ENCODE measurements at places on chromosomes 11 and 22.

DNA sequence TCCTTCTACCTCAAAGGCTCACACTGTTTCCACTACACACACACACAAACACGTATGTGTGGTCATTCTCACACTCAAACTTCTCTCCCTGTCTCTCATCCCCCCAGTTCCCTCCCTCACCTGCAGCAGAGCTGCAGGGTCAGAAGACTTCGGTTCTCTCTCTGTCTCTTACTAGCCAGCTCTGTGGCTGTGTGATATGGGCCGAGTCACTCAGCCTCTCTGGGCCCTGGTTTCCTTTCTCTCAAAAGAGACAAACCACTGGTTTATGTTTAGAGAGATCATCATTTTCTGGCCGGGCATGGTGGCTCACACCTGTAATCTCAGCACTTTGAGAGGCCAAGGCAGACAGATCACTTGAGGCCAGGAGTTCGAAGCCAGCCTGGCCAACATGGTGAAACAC lies 21.1 kb downstream of the TSPAN18 start:
- no peak for DNase-seq

DNA sequence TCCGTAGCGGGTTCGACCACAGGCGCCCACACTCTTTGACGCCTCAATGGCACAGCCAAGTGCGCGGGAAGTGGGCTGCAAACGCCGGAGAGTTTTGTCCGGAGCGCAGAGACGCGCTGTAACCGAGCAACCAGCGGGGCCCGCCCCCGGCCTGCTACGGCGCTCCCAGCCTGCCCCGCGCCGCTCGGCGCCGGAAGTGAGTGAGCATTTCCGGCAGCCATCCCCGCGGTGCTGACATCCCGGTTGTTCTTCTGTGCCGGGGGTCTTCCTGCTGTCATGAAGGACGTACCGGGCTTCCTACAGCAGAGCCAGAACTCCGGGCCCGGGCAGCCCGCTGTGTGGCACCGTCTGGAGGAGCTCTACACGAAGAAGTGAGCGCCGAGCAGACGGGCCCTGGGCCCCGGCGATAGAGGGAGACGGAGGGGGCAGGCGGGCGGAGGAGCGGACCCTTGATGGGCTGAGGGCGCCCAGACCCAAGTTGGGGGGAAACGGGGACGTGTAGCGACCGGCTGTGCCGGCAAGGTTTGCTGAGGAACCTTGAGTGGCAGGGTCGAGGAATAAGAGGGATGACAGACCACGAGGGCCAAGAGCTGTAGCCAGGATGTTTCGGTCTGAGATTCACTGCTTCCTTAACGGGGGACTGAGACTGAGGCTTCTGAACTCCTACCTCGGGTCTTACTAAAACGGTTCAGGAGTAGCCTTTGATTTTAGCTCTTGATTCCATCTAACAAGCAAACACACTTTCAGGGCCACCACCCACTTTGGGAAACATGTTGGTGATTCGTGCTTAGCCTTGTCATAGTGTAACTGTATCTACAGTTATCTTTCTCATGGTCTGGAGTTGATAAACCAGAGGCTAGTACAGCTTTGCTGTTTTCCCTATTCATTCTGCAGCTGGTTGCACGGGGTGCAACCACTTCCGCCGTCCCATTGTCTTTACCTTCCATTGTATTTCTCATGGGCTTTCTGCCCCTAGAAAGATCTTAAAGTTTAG lies at the start of gene PSMD13:
Gene PSMD13, plus strand, starts transcription at position 203 of the 994 bp plus-strand sequence. Its CDS starts 74 bp downstream, at position 277.
- DNase-seq = peak; percentile 85

GRCh38 chr11:704781-705645 lies 1.0 kb upstream of the EPS8L2 start:
- DNase-seq = no peak

GRCh38 chr11:6077723-6078122 lies 29.8 kb upstream of the OR56B4 start:
- no peak for DNase-seq

- DNase-seq = peak; percentile 62
Observed at GRCh38 chr11:31870609-31871309, 59.6 kb upstream of the PAX6 start.

DNA sequence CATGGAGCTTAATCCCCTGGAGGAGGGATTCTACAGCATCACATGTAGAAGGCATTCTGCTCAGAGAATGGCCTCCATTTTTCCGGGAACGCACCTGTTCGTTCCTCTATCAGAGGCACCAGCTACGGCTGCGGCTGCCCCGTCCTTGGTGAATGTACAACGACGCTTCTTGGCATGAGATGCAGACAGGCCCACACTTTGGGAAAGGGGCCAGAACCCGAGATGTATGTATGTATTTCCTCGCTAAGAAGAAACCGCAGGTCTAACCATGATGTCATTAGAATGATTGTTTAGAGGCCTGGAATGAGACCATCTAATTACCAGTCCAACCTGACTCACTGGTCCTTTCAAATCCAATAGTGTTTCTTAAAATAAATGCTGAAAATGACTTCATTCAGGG lies 1293.4 kb downstream of the TBC1D22A start:
- DNase-seq = no peak

DNA sequence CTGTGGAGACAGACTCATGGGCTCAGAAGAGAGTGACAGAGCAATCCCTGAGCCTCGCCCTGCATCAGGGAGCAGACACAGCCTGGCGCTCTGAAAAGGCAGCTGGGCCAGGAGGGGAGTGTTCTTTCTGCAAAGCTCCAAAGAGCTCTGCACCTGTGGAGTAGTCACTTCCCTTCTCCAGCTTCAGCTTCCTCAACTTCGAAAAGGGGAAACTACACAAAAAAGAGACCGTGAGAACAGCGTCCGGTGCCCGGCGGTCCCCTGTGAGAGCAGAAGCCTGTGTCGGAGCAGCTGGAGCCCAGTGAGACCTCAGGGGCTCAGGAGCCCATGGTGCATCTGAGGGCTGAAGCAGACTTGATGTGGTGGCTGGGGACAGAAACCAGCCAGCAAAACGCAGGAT lies 35.1 kb downstream of the TP53I11 start:
- DNase-seq = no peak

DNA sequence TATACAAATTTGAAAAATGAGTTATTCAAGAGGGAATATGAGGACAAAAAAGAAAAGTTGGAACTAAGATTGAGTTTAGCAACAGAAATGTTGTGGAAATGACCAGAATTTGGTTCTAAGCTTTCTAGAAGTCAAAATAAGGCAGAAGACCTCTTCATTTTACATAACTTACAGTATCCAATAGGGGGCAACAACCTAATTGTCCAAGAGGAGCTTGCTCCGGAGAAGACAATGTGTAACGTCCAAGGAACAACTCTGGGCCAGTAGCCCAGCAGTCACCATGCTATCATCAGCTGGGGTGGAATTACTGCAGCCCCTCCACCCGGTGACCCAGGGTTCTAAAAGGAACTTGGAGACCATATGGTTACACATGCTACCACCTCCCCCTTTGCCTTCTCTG lies 14.1 kb downstream of the CNTF start:
- DNase-seq = no peak

DNA sequence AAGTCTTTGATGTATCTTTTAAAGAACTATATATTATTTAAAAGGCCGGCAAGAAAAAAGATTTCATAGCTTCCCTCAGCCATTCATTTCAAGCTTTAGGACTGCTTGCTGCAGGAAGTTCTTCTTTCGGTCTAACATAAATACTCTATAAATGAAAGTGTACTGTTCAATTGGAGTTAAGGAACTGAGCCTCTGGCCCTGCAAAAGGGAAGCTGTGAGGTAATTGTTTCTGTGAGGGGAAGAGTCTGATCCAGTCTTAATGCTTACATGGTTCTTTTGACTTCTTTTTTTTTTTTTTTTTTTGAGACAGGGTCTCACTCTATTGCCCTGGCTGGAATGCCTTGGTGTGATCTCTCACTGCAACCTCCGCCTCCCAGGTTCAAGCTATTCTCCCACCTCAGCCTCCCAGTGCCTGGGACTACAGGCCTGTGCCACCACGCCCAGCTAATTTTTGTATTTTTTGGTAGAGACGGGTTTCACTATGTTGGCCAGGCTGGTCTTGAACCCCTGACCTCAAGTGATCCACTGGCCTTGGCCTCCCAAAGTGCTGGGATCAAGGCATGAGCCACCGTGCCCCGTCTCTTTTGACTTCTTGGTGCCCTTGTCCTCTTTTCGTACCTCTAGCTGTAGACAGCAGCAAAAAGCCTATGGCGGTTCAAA lies 4.7 kb upstream of the TRIM29 start:
- DNase-seq = no peak

DNA sequence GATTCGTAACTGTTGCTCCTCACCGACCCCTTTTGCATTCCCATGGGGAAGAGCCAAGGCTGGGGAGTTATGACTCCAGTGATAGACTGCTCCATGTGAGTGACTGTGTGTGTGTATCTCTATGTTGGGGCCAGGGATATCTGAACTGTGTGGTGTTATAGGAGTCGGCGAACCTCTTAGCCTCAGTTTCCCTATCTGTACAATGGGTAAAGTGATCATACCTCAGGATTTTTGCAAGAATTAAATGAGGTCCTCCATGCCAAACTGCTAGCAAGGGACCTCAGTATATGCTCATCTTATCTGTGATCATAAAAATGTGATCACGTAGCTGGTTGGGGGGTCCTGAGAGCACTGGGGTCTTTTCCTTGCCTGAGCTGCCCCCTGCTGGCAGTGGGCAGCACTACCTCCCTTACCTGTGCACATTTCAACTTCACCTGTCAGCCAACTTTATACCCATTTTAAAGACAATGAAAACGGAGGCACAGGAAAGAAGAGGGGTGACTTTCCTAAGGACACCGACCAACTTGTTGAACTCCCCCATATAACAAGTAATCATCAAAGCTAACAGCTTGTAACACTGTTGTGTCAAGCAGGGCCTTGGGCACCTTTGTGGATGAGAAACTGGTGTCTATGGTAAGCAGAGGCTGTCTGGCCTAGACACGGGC lies 1.4 kb upstream of the DPP3 start:
- peak; percentile 37 for DNase-seq

GRCh38 chr22:42930810-42931420 lies 73.8 kb upstream of the ARFGAP3 start:
- DNase-seq = no peak

- DNase-seq = no peak
Observed at GRCh38 chr22:45285263-45286058, 712 bp downstream of the UPK3A start.

- DNase-seq = no peak
Observed at GRCh38 chr11:86869531-86869930, 69.2 kb downstream of the PRSS23 start.

GRCh38 chr22:39457198-39457555 lies 365 bp downstream of the MGAT3 start:
- no peak for DNase-seq

- no peak for DNase-seq
Observed at GRCh38 chr22:37547251-37547741, 13.0 kb upstream of the CDC42EP1 start.

DNA sequence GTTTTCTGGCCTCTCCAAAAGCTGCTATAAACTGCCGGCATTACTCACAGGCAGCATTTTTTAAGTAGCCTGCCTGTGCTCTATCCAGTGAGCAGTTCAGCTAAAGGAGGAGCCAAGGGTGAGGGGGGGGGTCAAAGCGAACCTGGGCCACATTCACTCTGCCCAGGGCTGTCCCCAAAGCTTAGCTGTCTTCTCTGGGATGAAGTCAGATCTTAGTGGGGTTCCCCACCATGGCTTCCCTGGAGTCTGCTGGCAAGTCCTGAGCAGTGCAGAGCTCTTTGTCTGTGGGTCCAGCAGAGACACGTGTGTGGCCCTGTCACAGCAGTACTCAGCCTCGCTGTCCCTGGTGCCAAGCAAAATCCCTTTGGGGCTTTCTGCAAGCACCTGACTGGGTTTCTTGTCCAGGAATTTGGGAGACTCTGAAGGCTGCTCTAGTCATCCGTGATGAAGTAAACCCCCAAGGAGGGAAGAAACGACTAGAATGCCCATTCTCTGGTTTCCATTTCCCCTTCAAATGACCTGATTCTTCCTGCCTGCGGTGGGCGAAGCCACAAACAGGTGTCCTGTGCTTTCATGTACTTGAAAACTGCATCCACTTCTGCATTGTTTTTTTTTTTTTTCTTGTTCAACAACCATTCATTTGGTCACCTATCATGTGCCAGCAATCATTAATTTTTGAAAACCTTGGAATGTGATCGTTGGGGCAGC lies 2.6 kb downstream of the KCNJ5 start:
- DNase-seq = no peak

- DNase-seq = no peak
Observed at GRCh38 chr22:31394326-31394725, 5.1 kb upstream of the DRG1 start.

- DNase-seq = no peak
Observed at GRCh38 chr11:123185326-123185725, 9.7 kb downstream of the CLMP start.

DNA sequence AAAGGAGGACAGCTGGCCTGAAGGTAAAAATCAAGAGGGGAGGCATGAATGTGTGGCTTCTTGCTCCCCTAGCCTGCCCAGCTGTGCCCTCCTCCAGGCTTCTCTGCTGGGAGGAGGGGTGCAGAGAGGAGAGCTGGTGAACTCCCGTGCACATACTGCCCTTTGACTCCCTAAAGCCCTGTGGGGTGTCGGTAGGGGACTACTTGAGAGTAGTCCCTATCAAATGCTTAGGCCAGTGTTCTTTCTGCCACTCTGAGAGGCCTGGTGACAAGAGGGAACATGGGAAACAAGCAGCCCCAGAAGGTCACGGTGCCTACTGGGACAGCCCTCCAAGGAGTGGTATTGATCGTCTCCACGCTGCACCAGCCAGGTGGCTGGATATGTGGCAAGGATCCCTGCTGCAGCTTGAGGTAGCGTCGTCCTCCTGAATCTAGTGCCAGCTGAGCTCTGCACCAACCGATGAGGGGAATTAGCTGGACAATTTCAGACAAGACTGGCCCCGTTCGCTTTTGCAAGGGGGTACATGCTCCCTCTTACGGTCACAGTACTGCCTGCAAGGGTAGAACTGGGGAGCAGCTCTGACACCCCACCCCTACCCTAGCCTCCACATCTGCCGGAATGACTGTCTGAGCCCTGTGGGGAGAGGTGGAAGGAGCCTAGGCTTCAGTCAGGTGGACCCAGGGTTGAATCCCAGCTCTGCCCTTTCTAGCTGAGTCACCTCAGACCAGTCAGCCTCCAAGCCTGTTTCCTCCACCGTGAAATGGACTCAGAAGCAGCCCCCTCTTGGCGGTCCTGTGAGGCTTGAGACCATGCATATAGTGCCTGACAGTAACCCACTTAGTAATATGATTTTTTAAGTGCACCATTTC lies 17.1 kb upstream of the C11orf96 start:
- DNase-seq = peak; percentile 81

DNA sequence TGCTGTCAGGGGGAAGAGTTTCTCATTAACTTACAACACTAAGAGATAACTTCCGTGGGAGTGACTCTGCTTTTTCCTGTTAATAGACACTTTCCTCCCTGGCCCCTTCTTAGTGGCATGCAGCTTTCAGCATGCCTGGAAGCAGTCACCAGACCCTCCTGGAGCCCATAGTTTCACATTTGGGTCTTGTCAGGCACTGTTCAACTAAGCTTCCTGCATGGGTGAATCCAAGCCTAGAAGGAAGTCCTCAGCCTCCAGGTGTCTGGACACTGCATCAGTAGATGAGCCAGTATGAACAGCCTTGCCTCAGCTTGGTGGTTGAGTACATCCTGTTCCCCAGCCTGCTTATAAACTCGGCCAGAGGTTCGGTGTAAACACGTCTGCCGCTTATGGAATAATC lies 68.1 kb downstream of the PPP6R3 start:
- DNase-seq = no peak
